ENCODE measurements at places on chromosomes 12 and 14. TPM values are rescaled to one million over a fixed set of nuclear protein-coding genes. Genes with fewer than 3 reads are reported as not detected.

GRCh38 chr14:100012478-100013327, 52.5 kb upstream of the EVL start:
- no peak for DNase-seq

GRCh38 chr12:127192391-127192790, 1074.6 kb upstream of the TMEM132C start:
- DNase-seq = no peak

DNA sequence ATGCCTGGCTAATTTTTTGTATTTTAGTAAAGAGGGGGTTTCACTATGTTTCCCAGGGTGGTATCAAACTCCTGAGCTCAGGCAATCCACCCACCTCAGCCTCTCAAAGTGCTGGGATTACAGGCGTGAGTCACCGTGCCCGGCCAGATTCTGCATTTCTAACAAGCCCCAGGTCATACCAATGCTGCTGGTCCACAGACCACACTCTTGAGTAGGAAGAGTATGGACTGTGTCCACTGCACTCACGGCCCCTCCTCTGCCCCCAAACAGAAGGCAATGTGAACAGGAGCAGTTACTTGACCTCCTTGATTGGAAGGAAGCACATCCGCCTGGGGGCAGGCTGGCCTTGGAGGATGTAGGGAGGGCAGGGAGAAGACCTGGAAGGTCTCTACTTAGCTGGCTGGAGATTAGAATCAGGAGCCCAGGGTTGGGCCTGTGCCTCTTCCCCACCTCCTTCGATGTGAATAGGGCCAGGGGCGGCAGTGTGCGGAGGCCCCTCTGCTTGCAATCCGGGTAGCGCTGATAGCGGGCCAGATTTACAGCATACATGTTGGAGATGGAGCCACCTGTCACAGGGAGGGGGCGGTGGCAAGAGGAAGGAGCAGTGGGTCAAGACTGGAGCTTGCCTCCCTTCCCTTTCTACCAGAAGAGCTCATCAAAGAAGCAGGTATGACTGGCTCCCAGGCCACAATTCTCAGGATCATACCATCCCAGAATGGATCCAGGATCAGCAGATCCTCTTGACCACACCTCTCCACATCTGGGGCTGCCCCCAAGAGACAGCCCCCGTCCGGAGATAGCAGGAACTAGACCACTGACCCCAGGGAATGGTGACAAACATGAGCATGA, 9.4 kb upstream of the ZNF740 start:
- no peak for DNase-seq

- DNase-seq = no peak
Measured at GRCh38 chr12:23899434-23899833, 50.0 kb downstream of the SOX5 start.

The DTX3 gene
- polyA plus RNA-seq = 28.9 TPM
